Right hindlimb (tissue), 1 donor: ENCODE measurements at places on chromosomes 7 and 10.

DNA sequence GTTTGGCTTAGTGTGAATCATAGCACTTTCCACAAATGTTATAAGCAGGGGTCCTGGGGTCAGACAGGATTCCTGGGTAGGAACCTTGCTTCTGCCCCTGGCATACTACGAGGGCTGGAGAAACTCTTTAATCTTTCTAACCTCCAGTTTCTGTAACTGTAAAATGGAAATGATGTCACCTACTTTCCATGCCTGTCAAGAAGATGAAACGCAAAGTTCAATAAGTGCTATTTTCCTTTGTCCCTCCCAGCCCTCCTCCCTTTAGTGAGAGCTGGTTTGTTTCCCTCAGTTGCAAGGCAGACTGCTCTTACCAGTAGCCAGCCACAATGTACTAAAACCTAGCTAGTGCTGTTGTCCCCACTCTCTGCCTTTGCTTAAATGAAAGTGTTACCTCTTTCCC is 117.1 kb upstream of the HPS1 start:
- no peak for DNase-seq

DNA sequence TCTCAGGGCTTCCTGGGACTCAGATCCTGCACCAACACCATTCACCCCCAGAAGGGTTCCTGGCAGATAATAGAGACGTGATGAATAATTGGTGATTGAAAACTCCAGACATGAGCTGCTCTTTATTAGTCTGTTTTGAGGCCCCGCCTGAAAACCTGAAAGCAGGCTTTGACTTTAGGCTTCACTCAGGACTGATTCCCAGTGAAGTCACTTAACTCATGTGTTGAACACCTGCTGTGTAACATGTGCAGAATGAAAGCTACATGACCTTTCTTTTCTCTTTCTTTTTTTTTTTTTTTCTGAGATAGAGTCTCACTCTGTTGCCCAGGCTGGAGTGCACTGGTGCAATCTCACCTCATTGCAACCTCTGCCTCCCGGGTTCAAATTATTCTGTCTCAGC is 8.9 kb downstream of the SPACDR start:
- DNase-seq, result no peak

DNA sequence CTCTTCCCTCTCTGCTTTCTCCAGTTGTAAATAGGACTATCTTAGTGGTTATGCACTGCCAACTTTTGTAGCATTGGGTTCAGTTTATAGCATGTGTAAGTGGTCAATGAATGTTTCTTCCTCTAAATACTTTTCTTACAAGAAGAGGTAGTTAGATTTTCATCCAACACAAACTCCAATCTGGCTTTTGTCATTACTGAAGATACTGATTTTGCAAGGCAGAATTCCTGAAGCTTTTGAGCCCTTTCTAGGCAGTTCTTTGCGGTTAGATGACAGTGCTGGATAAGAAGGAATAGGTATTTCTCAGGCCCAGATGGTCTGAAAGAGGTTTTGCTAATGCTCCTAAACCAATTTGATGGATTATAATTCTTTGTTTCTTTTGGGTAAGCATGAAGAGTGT is 60.5 kb downstream of the BICC1 start:
- DNase-seq, result no peak

DNA sequence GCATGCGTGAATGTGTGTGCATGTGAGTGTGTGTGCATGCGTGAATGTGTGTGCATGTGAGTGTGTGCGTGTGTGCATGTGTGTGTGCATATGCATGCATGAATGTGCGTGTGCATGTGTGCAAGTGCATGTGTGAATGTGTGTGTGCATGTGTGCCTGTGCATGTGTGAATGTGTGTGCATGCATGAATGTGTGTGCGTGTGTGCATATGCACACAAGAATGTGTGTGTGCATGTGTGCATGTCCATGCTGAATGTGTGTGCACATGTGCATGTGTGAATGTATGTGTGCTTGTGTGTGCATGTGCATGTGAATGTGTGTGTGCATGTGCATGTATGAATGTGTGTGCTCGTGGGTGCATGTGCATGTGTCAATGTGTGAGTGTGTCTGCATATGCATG is 42.1 kb upstream of the NUB1 start:
- DNase-seq, result no peak

- DNase-seq, result no peak
Observed at GRCh38 chr7:140604076-140604475, 36.5 kb downstream of the DENND2A start.

DNA sequence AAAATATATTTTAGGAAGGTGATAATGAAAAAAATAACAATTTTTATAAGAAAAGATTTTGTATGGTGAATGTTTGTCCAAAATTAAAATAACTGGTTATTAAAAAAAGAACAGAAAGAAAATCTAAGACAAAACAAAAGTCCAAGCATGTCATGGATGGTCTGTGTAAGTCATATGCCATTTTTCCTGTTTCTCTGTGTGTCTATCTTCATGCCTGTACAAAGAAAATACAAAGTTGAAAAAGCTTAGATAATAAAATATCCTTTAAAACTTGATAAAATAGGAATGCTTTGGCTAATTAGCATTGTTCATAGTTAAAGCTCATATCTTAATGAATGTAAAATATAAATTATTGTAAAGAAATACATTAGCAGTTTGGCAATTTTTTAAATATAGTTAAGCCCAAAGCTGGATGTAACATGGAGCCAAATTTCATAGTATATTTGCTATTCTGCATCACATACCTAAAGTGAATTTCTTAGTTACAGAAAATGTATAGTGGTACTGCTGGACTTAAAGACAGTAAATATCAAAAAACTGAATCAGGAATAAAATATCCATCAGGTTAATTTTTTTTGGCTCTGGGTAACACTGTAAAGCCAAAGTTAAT is 661.1 kb downstream of the PCDH15 start:
- DNase-seq, result no peak

DNA sequence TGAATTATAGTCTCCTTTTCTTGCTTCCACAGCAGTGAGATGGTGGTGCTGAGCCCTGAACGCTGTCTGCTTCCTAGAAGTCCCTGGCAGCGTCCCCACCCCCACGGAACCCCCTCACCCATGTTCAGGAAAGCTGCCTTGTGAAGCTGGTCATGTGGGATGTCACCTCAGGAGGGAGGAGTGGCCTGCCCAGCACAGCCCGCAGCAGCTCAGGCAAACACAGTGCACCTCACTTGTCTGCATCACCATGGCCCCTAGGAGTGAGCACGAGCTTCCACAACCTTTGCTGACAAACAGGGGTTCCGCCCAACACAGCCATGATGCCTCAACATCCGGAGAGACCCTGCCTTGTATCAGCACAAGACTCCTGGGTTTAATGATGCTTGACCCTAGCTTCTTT is 508.9 kb downstream of the RPS24 start:
- no peak for DNase-seq

DNA sequence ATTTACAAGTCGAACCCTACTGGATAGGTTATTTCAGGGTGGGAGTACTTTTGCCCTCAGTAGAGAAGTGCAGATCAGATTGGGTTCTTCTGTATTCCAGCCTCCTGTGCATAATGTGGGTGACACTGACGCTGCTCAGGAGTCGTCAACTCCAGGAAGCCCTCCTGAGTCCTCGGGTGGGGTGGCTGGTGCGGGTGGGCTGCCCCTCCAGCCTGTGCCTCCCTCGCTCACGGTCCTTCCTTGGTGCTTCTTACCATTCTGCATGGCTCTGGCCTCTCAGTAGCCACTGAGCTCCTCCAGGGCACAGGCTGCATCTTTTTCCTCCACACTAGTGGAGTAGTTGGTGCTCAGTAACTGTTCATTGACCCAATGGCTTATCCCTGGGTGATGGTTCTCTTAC is 4.3 kb downstream of the CDH23 start:
- DNase-seq, result no peak

- DNase-seq, result no peak
Observed at GRCh38 chr7:124411796-124412195, 353.8 kb downstream of the GPR37 start.

DNA sequence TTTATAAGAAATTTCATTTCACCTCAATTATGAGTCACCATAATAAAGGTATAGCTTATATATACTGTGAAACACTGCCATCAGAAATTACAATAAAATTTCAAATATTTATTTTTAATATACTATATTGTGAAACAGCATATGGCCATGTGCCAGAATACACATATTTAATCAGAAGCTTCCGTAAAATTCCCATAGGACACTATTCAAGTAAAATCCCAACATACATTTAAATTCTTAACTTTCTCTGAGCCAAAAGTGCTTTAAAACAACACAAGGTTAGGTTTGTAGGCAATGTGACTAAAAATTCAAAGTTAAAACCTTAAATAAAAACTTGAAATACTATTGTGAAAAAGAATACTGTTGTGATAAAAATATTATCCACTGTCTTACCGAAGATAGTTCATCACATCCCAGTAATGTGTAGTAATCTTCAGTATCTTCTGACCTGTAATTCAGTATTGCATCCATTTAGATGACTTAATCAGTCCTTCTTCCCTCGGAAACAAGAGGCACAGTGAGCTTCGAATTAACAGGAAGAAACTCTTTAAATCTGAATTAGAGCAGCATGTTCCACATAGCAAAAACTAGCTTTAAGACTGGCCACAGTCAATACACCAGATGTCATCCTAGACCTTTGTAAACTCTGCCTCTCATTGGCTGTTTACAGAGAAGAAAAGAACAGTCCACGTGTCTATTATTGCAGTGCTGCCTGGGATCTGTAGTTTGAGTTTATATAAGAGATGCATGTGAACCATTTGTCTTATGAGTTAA is at the start of gene DNAJC12:
Gene DNAJC12, minus strand, starts transcription at position 648 of the 774 bp plus-strand sequence. Its CDS starts 177 bp downstream, at position 471.
- DNase-seq, result peak; percentile 30

- DNase-seq, result no peak
Observed at GRCh38 chr7:22555476-22555875, 55.5 kb upstream of the STEAP1B start.

DNA sequence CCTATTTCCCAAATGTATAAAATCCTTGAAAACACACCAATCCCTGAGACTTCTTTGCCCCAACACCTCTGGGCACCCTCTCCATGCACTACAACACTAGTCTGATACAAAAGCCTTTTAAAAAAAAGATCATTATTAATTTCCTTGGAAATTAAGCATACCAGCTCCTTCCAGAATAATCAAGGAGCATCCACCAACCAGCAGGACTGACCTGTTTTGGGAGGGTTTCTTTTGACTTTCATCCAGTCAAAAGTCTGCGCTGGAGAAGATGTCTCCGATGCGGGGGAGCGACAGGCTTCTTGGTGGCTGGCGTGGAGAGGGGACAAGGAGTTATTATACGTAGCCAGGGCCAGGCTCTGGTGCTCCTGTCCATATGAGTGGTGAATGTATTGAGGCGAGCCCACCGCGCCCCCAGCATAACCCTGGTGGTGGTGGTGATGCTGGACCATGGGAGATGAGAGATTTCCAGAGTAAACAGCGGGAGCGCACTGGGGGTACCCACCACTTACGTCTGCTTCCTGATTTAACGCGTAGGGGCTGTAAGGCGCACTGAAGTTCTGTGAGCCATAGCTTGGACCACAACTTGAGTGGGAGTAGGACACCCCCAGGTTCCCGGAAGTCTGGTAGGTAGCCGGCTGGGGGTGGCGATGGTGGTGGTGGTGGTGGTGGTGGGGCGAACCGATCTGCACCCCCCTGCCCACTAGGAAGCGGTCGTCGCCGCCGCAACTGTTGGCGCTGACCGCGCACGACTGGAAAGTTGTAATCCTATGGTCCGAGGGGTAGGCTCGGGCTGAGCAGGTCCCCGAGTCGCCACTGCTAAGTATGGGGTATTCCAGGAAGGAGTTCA is 527 bp downstream of the HOXA1 start:
- no peak for DNase-seq

- no peak for DNase-seq
Observed at GRCh38 chr10:111821871-111822270, 361.7 kb downstream of the GPAM start.

- DNase-seq, result no peak
Observed at GRCh38 chr10:103816431-103816830, 38.9 kb downstream of the SH3PXD2A start.

- peak; percentile 86 for DNase-seq
Observed at GRCh38 chr7:37942934-37943610, 22.6 kb downstream of the EPDR1 start.

GRCh38 chr7:36937754-36938563 is 213.7 kb upstream of the AOAH start:
- DNase-seq, result no peak

GRCh38 chr7:107689553-107689952 is 28.9 kb downstream of the SLC26A4 start:
- no peak for DNase-seq

GRCh38 chr7:68865351-68866199 is 732.7 kb upstream of the AUTS2 start:
- no peak for DNase-seq

DNA sequence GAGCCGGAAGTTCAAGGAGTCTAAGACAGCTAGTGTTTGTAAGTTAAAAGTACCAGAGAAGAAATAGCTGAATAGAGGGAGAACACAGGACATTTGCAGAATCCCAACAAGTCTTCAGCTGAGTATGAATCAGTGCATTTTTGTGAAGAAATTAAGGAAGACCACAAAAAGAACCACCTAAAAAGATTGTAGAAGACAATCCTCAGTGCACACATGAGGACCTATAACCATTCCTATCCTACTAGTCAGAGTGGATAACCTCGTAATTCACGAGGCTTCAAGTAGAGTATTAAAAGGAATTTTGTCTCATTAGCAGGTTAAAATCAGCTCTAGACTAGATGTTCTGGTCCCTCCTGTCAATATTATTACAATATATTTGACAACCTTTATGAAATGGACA is 295.4 kb upstream of the KAT6B start:
- DNase-seq, result no peak

DNA sequence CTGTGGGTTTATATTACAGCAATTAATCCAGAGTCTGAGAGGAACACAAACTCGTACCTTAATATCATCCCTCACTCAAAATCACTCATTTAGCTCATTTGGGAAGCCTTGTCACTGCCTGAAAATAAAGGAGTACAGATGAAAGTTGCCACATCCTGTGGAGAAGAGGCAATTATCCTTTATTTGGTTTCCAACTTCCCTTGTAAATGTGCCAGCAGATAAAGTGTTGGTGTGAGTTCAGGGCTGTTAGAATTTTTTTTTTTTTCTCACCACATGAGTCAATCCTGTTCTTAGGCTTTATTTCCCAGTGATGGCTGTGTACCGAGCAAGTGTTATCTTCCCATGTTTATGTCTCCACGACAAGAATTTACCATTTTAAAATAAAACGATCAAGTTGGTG is 99.0 kb upstream of the SMIM30 start:
- DNase-seq, result no peak

GRCh38 chr10:86703176-86703575 is 34.9 kb downstream of the LDB3 start:
- no peak for DNase-seq

GRCh38 chr7:54917613-54918391 is 101.0 kb upstream of the EGFR start:
- DNase-seq, result no peak

GRCh38 chr10:84406561-84406960 is 78.2 kb downstream of the CCSER2 start:
- DNase-seq, result peak; percentile 56

- DNase-seq, result peak; percentile 77
Observed at GRCh38 chr10:3213208-3213607, 40.6 kb upstream of the PITRM1 start.
